ENCODE measurements at places on chromosomes 7 and 10.

- DNase-seq: no peak
These were observed 35.7 kb downstream of the OR13A1 start for GRCh38 chr10:45279682-45280081.

GRCh38 chr7:97089771-97090170 is 27.7 kb upstream of the SDHAF3 start:
- no peak for DNase-seq

DNA sequence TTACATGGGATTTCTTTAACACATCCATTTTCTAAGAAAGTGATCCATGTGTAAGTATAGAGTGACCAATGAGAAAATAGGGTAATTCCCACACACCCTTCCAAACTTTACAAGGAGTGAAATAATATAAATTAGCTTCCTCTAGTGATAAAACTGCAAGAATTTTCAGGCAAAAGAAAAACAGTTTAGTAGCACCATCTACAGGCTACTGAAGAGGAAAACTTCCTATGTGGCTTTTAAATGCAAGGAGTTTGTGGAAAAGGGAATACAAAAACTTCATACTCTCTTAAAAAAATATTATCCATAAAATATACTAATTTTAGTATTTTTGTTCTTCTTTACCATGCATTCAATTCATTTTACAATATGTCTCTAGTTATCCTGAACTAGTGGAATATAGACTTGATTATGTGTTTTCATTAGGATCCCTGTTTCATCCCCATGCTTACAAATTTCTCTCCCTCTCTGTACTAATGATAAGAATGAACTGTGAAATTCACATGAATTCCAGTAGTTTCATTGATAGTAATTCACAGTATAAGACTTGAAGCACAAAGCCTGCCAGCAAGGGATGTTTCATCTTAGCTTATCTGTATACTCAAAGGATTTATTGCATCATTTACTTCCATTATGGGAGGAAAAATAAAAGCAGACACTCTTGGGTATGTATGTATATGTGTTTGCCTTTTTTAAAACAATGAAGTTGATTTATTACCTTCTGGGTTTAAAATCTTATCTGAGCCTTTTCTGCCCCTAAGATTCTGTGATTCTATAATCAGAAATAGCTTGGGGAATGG is 442.9 kb downstream of the AUTS2 start:
- no peak for DNase-seq

DNA sequence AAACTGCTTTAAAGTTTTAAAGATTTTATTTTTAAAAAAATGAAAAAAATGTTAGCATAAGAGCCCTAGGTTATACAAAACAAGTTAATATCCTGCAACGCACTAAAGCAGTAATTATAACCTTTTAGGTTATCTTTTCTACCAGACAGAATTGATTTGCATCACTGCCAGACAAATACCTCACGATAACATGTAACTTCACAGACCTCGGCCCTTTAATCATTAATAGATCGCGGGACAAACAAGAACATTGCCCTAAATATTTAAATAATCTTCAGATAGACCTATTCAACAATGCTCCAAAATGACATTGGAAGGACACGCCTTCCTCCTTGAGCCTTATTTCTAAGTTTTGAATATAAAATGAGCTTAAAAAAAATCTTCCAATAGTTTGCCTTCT is 23.8 kb upstream of the C7orf33 start:
- DNase-seq: no peak

DNA sequence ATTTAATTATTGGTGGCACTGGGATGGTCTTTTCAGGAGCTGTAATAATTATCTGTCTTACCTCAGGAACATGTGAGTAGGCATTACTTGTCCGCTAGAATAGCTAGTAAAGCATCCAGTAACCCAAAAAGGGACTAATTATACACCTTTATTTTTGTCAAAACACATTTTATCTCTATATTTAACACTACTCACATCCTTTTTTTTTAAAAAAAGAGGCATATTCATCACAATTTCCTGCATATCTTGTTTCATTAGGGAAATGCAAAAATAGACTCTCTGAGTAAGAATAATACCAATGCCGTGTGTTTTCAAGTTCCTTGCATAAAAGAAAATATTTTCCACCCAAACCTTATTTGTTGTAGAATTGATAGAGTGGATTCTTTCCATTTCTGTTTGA is 99.5 kb downstream of the VTI1A start:
- no peak for DNase-seq

GRCh38 chr10:102988404-102989314 is 70.6 kb downstream of the CNNM2 start:
- DNase-seq: no peak

- DNase-seq: no peak
These were observed 7.2 kb upstream of the AKR1B10 start for GRCh38 chr7:134520130-134520529.

DNA sequence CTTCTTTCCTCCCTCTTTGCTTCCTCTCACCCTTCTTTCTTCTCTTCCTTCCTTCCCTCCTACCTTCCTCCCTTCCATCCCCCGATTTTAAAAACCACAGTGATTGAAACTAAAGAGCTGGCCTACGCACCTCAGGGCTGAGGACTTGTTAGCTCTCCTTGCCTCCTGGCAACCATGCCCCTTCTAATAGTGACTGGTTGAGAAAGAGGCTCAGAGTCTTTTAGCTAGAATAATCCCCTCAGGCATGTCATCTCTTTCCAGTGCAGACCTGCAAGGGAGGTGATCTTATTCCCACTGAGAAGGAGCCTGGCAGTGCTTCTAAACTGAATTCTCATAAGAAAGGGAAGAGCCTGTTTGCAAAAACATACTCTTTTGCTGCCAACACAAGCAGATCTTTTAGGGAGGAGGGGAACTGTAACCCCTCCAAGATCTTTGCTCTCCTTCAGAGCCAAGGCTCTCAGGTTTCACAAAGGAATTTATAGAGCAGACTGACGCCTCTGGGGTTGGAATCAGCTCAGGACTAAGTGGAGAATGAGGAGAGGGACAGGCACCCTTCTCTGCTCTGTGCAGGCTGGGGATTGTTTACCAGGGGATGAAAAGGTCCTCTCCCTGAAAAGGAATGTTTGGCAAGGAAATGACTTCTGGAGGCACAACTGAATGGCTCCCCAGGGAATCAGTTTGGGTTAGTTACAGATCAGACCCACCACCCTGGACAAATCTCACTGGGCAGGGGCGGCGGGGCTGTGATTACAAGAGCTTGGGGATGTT is 9.4 kb upstream of the ANKRD1 start:
- no peak for DNase-seq

- DNase-seq: no peak
These were observed 108.8 kb upstream of the BMPER start for GRCh38 chr7:33796538-33796937.

DNA sequence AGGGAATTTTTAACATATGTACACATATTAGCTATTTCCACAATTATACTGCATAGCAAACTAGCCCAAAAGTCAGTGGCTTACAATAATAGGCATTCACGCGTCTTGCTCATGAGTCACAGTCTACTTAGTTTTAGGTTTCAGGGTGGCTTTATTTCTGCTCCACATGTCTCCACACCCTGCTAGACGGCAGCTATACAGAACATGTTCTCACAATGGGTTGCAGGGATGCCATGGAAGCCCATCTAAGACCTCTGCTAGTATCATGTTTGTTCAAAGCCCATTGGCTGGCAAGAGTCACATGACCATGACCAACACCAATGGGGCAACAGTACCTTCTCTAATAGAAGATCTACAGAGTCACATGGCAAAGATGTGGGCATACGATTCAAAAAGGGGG is 96.3 kb upstream of the NEBL start:
- no peak for DNase-seq

GRCh38 chr10:58275261-58275660 is 6.3 kb downstream of the CISD1 start:
- DNase-seq: no peak

DNA sequence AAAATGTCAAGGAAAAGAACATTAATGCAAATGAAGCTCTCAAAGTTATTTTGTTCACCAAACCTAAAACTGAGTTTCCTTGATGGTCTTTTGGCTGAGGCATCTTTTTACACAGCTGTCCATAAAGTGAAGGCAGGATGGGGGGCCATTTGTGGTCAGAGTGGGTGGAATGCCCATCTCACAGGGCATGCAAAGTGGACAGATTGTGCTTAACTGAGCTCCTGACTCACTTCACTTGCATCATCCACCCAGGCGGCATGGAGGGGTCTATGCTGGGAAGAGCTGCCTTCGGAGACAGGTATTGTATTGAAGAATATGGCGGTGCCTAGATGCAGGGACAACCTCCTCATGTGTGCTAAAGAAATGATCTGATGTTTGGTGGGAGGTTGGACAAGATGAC is 905.3 kb downstream of the KCNMA1 start:
- no peak for DNase-seq

DNA sequence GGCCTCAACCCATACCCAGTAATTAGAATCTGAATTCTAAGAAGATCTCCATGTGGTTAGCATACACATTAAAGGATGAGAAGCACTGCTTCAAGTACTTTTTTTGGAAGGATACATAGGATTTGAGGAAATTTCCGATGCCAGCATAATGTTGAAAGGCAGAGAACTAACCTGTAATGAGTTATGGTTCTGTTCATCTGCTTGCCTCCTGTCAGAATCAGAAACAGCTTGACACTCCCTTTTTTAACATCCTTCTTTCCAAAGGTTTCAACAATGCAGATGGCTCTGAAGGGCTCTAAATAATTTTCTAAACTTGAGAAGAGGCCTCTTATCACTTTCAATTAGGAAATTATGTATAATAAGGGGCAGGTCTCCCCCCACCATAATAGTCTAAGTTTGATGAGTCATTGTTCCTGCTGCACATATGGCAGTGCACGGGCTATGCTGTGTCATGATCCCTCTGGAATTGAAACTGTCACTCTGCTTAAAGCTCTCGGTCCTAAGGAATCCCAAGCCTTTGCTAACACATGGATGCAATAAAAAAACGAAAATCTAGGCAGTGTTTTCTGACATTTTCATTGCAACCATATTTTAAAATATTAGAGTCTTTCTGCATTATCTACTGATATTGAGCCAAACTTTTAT is 291.2 kb upstream of the FZD1 start:
- DNase-seq: no peak

DNA sequence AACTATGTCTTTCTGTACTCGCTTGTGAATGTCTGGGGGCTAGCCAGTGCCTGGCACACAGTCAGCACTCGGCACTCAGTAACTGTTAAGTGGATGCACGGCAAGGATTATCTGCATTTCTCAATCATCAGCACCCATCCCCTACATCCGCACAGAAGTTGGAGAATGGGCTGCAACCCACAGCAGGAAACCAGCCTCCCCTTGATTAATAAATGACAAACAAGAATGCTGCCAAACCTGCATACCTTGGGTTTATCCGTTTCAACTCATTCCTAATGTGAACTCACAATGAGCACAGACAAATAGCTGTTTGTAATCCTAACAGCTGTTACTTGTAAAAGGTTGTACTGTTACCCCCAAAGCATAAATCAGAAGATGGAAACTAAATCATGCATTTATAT is 28.9 kb downstream of the PPP1R3C start:
- no peak for DNase-seq

- no peak for DNase-seq
These were observed 99.8 kb downstream of the ATE1 start for GRCh38 chr10:121828045-121828444.

- no peak for DNase-seq
These were observed 77.4 kb downstream of the VOPP1 start for GRCh38 chr7:55494951-55495350.
